GM13976 (cell line): ENCODE measurements at places on chromosomes 2 and 18.

GRCh38 chr2:191083540-191083939 is 67.3 kb downstream of the STAT4 start:
- no peak for DNase-seq

DNA sequence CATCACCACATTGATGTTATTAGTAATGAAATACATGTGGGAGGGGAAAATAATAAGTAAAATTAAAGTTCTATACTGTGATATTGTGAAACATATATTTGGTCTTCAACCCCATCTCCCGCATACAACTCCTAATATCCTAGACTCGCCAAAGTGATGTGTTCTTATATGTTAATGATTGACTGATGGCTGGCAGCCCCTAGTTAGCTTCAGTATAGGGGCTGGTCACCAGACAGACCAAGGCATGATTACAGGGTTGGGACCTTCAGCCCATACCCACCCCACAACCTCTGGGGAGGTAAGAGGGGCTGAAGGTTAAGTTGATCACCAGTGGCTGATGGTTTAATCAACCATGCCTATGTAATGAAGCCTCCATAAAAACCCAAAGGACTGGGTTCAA is 28.1 kb upstream of the MREG start:
- DNase-seq = no peak

DNA sequence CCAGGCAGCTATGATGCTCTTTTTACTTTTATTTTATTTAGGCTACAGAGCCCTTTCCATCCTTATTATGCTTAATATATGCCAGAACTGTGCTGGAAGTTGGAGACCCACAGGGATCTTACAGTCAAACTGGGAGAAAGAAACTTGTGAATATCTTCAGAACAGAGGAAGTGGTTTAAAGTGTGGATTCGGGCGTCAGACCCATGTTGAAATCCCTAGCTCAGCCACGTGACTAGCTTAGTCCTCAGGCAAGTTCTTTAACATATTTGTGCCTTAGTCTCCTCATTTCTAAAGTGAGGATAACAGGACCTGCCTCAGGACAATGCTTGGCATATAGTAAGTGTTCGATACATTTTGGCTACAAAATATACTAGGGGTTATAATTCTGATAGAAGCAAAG is 59.1 kb downstream of the MAP3K20 start:
- DNase-seq = no peak

DNA sequence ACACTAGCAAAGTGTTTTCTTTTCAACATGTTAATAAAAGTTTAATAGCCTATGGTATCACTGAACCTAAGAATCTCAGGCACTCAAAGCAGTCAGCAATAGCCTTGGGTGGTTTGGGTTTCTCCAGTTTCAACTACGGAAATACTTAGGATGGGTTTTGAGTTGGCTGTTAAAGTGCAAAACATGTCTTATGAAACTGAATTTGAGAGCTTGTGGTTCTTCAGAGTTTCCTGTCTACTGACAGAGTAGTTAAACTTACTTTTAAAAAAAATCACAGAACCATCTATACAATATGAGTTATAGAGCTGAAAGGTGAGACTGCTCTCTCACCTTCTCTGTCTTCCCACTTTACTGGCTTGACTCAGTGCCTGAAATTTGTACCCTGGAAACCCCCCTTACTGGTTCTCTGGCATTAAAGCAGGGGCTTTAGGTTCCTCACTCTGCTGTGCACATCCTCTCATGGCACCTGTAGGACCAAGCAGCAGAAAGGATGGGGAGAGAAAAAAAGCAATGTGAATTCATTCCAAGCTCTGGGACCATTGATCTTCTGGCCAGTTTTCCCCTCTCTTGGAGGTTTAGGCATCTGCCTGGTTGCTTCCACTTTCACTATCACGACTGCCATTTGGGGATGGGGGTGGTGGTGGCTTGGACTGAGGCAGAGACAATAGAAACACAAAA is 18.1 kb downstream of the CCDC141 start:
- no peak for DNase-seq

- no peak for DNase-seq
Observed at GRCh38 chr18:76476665-76477561, 18.1 kb downstream of the ZNF516 start.
